ENCODE measurements at places on chromosomes 11 and 22.

GRCh38 chr11:78310500-78310909 lies 107.1 kb downstream of the GAB2 start:
- peak; percentile 86 for DNase-seq

- DNase-seq = no peak
Measured at GRCh38 chr11:11567936-11568650, 53.7 kb downstream of the GALNT18 start.

- peak; percentile 45 for DNase-seq
Measured at GRCh38 chr11:120667281-120667680, 155.7 kb downstream of the GRIK4 start.

DNA sequence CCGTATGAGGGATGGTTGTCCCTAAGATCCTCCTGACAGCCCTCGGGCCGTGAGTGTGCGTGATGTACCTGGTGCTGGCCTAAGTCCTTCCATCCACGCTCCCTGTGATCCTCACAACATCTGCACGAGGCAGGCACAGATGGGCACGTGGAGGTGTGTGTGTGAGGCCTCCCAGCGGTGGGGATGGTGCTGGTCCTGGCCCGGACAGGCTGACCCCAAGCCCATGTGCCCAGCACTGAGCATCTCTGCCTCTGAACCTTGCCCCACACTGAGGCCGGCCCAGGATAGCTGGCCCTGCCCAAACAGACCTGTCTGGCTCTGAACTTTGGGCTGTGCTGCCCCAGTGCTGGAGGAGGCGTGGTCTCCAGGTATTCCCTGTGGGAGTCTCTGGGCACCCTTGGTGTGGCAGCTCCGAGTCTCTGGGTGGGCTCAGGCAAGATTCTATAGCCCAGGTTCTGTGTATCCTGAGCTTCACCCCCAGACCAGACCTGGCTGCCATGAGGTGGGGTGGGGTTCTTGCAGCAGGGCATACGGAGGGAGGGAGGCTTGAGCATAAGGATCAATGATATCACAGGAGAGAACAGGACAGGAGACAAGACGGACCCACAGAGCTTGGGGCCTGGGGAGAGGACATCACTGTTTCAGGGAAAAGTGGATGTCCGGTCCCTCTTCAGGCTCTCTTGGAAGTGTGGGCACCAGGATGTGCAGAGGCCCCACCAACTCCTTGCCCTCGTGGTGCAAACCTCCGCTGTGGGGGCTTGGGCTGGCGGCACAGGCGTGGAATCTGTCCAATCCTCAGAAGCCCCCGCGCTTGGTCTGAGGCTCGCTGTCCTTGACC lies 881.8 kb downstream of the BRD1 start:
- no peak for DNase-seq

DNA sequence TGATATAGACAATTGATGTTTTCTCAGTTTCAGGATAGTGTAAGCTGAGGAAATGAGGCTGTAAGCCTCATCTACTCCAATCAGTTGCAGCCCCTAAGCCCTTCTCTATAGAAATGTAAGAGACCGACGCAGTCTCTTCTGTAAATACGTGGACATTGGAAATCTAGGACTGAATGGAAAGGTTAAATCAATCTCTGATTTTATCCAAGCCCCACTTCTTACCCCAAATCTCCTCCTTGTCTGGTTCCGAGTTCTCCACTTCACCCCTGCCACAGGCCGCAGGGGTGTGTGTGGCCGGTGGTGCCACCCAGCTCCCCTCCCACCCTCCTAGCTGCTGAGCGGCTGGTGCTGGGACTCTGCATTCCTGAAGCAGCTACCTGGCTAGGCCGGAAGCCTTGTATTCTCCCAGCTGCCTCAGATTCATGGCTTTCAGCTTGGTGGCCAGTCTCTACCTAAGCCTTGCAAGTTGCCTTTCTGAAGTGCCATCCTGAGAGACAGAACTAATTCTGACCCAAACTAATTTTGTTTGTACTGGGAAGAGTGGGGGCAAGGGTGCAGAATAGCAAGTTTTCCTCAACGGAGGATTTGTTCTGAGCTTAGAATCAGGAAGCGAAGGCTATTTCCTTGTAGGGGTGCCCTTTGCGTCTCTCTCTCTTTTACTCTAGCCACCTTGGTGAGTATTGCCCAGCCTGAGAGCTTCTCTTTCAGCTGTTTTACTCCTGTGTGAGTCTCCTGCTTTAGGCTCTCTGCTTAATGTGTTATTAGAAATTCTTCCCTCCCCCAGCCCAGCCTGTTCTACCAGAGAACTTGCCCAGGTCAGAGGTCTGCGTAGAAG lies 749 bp downstream of the VWA5A start:
- DNase-seq = no peak

All from GM13976 (cell line).